ENCODE measurements at places on chromosomes 4 and X.

DNA sequence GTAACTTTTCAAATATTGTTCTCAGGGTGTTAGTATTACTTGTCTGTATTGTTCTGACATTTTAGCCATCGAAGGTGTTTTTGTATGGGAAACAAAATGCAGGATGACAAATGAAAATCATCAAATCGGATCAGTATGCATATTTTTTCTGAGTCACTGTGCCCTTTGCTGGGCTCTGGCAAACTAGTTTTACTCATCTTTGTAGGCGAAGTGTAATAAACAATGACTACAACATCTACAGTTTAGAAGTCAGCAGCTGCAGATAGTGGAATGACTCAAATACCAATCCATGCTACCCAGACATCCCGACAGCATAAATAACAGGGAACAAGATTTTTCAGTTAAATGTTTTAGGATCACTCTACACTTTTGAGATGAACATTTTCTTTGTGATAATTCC, 557.3 kb upstream of the TENM3 start:
- H3K27ac ChIP-seq, result no peak overlapping the region
- no peaks in the 10 kb centered on the region for H3K27me3 ChIP-seq
- H3K36me3 ChIP-seq, result no peaks in the 10 kb centered on the region
- no peak overlapping the region for H3K4me3 ChIP-seq
- no peak for DNase-seq

- H3K27ac ChIP-seq, result no peak overlapping the region
- DNase-seq, result peak; percentile 73
- peaks cover 29% of the 10 kb centered on the region for H3K27me3 ChIP-seq
- H3K4me3 ChIP-seq, result peak overlapping the region; percentile 22
- no peaks in the 10 kb centered on the region for H3K36me3 ChIP-seq
- H3K4me1 ChIP-seq, result peaks cover 14% of the 10 kb centered on the region
Measured at GRCh38 chr4:84482564-84483563, 16.2 kb downstream of the NKX6-1 start.

- no peak for DNase-seq
- no peaks in the 10 kb centered on the region for H3K36me3 ChIP-seq
- H3K4me3 ChIP-seq, result no peak overlapping the region
- H3K27ac ChIP-seq, result no peak overlapping the region
Measured at GRCh38 chr4:100882661-100883060, 364.8 kb upstream of the EMCN start.

DNA sequence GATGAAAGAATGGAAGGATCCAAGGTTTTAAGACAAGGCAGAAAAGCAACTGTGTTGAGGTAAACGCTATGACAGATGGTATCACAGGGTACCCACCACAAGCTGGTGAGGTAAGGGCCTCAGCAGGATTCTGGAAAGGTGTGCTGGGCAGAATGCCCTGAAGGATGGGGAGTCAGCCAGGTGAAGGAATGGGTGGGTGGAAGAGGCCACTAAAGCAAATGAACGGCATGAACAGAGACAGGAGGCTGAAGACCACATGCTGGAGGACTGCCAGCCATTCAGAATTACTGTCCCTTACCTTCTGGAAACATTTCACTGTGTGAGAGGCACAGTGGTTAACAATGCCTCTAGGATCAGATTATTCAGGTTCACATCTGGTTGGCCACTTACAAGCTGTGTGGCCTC, 23.6 kb downstream of the GPRIN3 start:
- H3K4me3 ChIP-seq, result no peak overlapping the region
- H3K4me1 ChIP-seq, result no peaks in the 10 kb centered on the region
- no peaks in the 10 kb centered on the region for H3K27me3 ChIP-seq
- H3K27ac ChIP-seq, result peak overlapping the region; percentile 34
- no peak for DNase-seq

DNA sequence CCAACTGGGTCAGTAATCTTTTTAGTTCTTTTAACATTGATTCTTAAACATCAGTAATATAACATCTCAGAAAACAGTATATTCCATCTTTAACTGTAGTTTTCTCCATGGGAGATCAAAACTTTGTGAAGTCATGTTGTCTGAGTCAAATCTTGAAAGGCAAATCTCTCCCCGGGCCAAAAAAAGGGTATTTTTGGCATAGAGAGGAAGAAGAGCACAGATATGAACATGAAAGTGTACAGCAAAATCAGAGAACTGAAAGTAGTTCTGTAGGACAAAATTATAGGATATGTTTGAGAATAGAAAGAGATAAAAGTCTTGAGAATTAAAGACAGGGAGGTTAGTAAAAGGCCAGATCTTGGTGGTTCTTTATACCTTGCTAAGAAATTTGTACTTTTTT, 176.4 kb upstream of the GYPA start:
- DNase-seq, result no peak
- H3K36me3 ChIP-seq, result no peaks in the 10 kb centered on the region
- H3K4me3 ChIP-seq, result no peak overlapping the region
- no peak overlapping the region for H3K27ac ChIP-seq
- H3K27me3 ChIP-seq, result no peaks in the 10 kb centered on the region

GRCh38 chr4:184408684-184409081, 65.7 kb downstream of the IRF2 start:
- no peak overlapping the region for H3K4me3 ChIP-seq
- DNase-seq, result no peak

- no peaks in the 10 kb centered on the region for H3K36me3 ChIP-seq
- H3K4me1 ChIP-seq, result no peaks in the 10 kb centered on the region
- no peak overlapping the region for H3K4me3 ChIP-seq
- DNase-seq, result no peak
Measured at GRCh38 chr4:37066159-37066558, 178.4 kb upstream of the NWD2 start.

DNA sequence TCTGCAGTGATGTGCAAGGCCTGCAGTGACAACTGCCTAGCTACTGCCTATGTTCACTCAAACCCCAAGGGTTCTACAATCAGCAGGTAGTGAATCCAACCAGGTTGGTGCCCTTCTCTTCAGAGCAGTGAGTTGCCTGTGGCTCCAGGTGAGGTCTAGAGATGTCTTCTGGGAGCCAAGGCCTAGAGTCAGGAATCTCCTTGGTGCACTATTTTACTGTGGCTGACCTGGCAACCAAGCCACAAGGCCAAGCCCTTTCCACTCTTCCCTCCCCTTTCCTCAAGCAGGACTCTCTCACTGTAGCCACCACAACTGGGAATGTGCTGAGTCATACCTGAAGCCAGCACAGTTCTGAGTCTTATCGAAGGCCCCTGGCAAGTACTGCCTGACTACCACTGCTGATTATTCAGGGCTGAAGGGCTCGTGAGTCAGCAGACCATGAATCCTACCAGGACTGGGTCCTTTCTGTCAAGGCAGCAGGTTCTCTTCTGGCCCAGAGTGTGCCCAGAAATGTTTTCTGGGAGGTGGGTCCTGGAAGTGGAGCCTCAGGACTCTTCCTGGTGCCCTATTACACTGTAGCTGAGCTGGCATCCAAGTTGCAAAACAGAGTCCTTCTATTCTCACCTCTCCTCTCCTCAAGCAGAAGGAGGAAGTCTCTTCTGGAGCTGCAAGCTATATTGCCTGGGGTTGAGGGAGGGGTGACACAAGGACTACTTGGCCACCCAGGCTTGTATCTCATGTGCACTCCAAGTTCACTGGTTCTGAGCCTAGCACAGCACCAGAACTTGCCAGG, 111.6 kb downstream of the BTC start:
- no peaks in the 10 kb centered on the region for H3K27me3 ChIP-seq
- H3K27ac ChIP-seq, result no peak overlapping the region
- H3K4me1 ChIP-seq, result peaks cover 7% of the 10 kb centered on the region
- no peak overlapping the region for H3K4me3 ChIP-seq

- DNase-seq, result no peak
- peaks cover 33% of the 10 kb centered on the region for H3K36me3 ChIP-seq
- peaks cover 3% of the 10 kb centered on the region for H3K4me1 ChIP-seq
- H3K27me3 ChIP-seq, result no peaks in the 10 kb centered on the region
- H3K4me3 ChIP-seq, result no peak overlapping the region
Measured at GRCh38 chr4:80062527-80062926, 10.5 kb downstream of the ANTXR2 start.
